ENCODE measurements at places on chromosomes 4 and X.

- no peak for DNase-seq
Measured at GRCh38 chr4:54505362-54505761, 152.4 kb upstream of the KIT start.

DNA sequence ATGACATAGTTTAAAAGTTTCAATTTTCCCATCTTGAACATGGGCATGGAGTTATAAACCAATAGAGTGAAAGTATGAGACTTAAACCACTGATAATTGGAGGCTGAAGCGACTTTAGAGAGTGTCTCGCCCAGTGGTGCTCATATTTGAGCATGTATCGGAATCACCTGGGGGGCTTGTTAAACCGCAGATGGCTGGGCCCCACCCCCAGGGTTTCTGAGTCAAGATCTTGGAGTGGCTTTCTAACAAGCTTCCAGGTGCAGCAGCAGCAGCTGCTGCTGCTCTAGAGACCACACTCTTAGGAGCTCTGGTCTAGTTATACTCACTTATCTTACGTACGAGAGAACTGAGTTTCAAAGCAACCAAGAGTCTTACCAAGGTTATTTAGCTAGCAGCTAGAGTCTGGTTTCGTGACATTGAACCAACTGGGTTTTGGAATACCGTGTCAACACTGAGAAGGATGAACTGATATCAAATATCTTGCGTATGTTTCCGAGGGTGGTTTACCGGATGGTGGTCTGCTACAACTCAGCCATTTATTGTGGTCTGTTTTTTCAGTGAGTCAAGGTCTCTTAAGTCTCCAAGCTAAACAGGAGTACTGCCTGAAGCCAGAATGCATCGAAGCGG, 5.9 kb downstream of the PHEX start:
- no peak for DNase-seq

DNA sequence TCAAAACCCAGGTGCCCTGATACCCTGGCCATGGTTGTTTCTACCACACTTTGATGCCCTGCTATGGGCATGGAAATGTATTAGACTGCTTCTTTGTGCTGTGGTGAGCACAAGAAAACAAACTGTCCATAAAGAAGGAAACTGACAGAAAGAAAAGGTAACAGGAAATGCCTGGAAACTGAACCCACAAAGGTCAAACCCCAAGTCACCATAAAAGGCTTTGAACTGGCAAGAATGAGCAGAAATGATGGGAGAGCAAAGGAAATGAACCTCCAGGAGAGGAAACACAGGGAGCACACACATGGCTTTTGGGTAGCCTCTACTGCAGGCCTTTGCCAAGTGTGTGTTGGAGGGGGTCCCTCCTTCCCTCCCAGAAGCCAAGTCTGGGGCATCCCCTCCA, 35.0 kb downstream of the LHFPL1 start:
- DNase-seq: no peak

DNA sequence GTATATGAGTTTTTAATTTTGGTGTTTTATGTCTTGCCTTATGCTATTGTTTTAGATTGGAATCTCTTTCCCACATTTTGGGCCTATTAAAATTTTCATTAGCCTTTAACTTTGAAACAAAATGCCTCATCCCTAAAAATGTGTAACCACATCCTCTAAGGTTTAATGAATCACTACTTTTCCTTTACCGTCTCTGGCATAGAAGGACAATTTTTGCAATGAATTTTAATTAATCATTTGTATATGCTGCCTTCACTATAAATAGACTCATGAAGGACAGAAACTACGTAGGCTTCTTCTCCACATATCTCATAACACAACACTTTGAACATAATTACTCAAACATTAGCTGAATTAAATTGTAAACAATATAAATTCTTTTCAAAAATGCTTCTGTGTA, 421.5 kb downstream of the NLGN4X start:
- DNase-seq: no peak

DNA sequence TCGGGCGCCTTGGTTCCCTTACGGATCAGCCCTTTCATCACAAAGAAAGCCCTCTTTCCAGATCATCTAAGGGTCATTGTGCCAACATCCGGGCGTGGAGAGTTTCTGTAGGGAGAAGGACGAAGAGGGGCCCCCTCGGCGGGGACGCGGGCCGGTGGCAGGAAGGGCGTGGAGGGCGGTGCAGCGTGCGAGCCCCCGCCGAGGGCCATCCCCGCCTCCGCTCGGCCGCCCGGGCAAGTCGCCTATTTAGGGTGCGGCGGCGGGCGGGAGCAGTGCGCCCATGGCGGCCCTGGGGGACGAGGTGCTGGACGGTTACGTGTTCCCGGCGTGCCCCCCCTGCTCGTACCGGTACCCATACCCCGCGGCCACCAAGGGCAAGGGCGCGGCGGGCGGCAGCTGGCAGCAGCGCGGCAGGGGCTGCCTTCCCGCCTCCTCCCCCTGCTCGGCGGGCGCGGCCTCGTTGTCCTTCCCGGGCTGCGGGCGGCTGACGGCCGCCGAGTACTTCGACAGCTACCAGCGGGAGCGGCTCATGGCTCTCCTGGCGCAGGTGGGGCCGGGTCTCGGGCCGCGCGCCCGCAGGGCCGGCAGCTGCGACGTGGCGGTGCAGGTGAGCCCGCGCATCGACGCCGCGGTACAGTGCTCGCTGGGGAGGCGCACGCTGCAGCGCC, at the start of gene ZAR1:
Gene ZAR1 (plus strand): TSS at position 241 of the 668 bp plus-strand sequence. CDS start 40 bp downstream, at position 281.
- peak; percentile 29 for DNase-seq

- no peak for DNase-seq
Measured at GRCh38 chr4:76486588-76487276, 51.7 kb downstream of the SHROOM3 start.

- peak; percentile 48 for DNase-seq
Measured at GRCh38 chr4:152536545-152537182, 772 bp upstream of the FBXW7 start.

GRCh38 chrX:22056235-22056634, 24.1 kb downstream of the PHEX start:
- peak; percentile 66 for DNase-seq

DNA sequence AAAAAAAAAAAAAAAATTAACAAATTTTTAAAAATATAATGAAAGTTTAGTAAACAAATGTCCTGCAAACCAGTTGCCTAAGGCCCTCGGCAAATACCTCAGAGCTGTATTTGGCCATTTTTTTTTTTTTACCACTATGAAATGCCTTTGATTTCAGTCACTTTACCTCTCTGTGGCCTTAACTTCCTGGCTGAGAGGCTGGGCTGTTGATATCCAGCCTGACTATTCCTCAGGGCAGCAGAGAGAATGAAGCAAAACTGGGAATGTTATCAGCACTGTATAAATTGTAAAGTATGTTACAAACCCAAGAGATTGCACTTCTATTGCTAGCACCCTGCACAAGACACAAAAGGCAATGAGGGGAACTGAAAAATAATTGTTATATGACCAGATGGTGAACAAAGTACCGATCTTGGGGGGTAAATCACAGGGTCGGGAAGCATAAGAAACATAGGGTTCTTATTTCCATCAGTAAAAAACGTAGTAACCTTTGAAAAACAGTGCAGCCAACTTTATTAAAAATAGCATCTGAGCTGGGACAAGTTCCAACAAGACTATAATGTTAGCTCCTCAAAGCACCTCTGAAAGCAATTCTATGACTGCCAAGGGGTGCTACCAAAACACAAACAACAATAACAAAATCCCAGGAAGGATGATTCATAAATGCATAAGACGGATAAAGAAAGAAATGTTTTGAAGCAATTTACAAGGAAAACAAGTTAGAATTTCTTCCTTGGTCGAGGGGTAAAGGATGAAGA, 18.1 kb downstream of the USP46 start:
- no peak for DNase-seq

GRCh38 chr4:13535708-13536361, 8.5 kb downstream of the NKX3-2 start:
- DNase-seq: no peak

- DNase-seq: no peak
Measured at GRCh38 chr4:53547983-53548382, 43.3 kb downstream of the LNX1 start.

- no peak for DNase-seq
Measured at GRCh38 chr4:140688711-140689598, 67.2 kb downstream of the TBC1D9 start.

DNA sequence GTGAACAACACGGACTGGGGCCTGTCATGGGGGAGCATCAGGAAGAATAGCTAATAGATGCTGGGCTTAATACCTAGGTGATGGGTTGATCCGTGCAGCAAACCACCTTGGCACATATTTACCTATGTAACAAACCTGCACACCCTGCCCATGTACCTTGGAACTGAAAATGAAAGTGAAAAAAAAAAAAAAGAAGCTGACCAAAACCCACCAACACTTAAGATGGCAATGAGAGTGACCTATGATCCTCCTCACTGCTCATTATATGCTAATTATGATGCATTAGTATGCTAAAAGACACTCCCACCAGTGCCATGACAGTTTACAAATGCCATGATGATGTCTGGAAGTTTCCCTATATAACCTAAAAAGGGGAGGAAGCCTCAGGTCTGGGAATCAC, 503.2 kb upstream of the CTSO start:
- DNase-seq: peak; percentile 31

- DNase-seq: no peak
Measured at GRCh38 chrX:152299787-152300186, 151.3 kb downstream of the GABRA3 start.

DNA sequence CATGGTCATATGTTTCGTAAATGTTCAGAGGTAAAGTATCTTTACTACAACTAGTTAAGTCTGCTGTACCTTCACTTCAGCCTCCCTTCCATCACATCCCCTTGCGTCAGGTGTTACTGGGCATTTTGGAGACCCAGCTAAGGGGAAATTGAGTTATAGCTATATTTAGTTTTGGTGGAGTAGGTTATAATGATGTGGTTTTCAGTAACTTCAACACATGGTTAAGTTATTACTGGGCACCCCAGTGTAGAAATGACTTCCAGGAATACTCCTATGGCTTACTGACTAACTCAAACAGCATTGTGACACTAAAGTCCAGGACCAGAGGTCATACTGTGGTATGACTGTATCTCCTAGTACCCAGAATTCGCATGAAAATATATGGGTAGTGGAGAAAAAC, 23.4 kb upstream of the ACSL1 start:
- DNase-seq: peak; percentile 69

GRCh38 chr4:40599431-40599830, 30.2 kb downstream of the RBM47 start:
- DNase-seq: no peak

- no peak for DNase-seq
Measured at GRCh38 chr4:110124711-110125110, 73.7 kb downstream of the ELOVL6 start.

- no peak for DNase-seq
Measured at GRCh38 chr4:13483136-13483767, 888 bp downstream of the RAB28 start.
